ENCODE measurements at places on chromosomes 3 and 15.
A peak's percentile ranks its signal among the peaks of the same experiment; 100 is the strongest.

DNA sequence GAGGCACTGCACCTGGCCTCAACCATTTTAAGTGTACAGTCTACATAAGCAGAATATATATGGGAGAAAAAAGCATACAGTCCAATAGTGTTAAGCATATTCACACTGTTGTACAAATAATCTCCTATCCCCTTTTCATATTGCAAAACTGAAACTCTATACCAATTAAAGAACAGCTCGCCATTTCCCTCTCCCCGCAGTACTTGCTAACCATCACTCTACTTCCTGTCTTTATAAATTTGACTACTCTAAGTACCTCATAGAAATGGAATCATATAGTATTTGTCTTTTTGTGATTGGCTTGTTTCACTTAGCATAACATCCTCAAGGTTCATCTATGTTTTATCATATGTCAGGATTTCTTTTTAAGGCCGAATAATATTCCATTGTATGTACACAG lies 21.6 kb upstream of the TASOR start:
- DNase-seq: no peak

DNA sequence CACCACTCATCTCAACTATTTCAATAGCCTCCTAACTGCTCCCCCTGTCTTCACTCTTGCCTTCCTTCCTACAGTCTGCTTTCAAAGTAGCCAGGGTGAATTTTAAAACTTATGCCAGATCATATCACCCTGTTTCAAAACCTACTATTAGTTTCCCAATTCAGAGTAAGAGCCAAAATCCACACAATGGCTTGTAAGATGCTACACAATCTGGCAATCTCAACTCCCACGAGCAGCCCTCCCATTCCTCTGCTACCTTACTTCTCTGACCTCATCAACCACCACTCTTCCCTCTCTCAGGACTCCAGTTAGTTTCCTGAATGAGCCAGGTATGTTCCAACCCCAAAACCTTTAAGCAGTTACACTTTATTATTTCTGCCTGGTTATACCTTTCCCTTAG lies 62.5 kb downstream of the VPS13C start:
- DNase-seq: no peak

DNA sequence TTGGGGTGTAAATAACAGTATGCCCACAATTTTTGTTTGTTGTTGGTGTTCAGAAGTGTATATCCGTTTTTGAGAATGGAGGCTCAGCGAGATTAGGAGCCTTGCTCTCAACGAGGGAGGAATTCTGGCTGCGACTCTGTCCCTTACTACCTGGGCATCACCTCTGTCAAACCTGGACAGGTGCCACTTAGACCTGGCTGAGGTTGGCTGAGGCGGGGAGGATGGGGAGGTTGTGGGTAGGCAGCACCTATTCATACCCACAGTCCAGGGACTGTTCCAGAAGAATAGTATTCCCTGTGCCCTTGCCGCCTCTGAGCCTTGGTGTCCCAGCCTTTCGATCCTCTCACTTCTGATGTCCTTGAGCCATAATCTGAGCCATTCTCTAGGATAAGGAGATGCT lies 99.9 kb downstream of the LINGO1 start:
- DNase-seq: no peak

- no peak for DNase-seq
Measured at GRCh38 chr3:24503616-24504113, 9.0 kb upstream of the THRB start.

DNA sequence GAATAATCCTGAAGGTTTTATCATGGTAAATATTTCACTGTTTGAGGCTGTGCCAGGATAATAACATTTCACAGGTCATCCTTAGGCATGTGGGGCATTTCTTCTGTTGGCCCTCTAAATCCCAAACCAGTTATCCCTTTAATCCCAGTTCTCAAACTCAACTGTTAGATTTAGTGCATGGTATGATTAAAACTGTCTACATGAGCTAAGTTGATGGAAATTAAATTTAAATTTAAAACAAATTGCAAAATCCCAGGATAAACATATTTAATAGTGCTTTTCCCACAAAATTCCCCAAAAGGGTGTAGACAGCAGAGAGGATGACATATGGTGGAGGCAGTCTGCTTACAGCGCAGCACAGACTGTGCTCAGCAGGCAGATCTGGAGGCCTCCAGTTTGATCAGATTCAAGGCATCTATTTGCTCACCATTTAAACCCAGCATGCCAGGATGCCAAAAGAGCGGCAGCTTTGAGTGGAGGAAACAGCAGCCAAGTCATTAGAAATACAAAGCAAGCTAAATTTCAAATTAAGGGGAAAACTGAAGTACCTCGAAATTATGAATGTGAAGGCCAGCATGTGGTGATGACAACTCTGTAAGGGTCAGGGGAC lies 325.8 kb downstream of the KCNH8 start:
- DNase-seq: no peak

- DNase-seq: no peak
Measured at GRCh38 chr15:91679447-91679846, 174.1 kb upstream of the SLCO3A1 start.

- no peak for DNase-seq
Measured at GRCh38 chr3:190048932-190049441, 71.7 kb downstream of the P3H2 start.

DNA sequence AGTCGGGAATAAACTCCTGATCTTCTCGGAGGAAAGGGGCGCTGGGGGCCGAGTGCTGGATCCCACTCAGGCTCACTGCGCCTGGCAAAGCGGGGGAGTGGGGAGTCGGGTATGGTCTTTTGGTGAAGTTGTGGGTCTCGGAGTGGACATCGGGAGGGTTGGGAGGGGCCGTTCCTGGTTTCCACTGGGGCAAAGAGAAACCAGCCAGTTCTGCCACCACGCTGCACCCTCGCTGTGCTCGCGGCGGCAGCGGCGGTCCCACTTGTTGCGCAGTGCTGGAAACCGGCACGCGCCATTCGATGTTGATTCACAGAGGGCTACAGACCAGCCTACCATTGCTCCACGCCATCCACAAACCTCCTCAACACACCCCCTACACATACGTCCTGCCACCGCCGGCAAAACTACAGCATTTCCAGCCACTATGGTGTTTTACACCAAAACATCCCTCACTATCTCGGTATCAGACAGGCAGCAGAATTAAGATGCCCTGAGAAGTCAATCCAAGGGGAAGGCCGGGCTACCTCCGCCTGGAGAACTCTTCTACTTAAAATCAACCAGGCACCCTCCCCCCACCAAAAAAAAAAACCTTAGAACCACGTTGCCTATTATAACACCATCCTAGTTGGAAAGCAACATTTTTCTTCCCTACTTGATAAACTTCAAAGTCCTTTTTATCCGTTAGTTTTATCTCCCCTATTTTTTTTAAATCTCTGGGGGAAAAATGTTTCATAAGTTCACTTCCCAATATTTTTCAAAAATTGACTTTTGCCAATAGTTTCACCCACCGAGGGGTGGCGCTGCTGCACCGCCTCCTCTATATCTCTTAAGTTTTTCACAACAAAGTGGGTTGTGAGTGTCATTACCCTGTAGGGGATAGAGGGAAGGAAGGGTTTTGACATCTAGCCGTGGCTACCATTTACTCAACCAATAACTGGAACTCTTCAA lies 3.6 kb downstream of the BCL6 start:
- peak; percentile 88 for DNase-seq

DNA sequence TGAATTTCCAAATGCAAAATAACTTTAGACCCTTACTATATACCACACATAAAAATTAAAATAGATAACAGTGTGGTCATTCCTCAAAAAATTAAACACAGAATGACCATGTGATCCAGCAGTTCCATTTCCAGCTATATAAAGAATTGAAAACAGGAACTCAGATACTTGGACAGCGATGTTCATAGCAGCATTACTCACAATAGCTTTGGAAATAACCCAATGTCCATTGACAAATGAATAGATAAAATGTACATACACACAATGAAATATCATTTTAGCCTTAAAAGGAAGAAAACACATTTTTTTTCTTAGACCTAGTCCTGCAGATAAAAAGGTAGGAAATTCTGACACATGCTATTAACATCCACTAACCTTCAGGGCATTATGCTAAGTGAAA lies 26.7 kb downstream of the RAD51 start:
- no peak for DNase-seq

GRCh38 chr3:142175478-142175877 lies 26.1 kb upstream of the TFDP2 start:
- DNase-seq: no peak

DNA sequence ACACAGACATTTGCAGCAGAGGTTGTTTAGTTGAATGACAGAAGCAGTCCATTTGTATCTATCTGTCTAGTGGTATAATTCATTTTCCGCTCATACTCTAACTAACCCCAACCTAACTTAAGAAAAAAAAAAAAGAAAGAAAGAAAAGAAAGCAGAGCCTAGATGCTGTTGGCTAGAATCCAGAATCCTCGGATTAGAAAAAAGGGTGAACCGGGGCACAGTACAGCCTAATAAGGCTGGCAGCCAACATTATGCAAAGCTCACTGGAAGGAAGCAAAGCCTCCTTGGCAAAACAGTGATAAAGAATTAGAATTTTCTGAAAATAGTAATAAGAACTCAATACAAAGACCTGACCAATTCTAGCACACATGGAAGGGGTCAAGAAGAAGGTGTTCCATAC lies 640.8 kb downstream of the TUSC7 start:
- DNase-seq: no peak

- DNase-seq: no peak
Measured at GRCh38 chr3:99396651-99397275, 241.6 kb upstream of the COL8A1 start.

GRCh38 chr3:58077596-58078285 lies 69.5 kb downstream of the FLNB start:
- no peak for DNase-seq

- DNase-seq: no peak
Measured at GRCh38 chr15:58307313-58307961, 124.4 kb upstream of the LIPC start.

DNA sequence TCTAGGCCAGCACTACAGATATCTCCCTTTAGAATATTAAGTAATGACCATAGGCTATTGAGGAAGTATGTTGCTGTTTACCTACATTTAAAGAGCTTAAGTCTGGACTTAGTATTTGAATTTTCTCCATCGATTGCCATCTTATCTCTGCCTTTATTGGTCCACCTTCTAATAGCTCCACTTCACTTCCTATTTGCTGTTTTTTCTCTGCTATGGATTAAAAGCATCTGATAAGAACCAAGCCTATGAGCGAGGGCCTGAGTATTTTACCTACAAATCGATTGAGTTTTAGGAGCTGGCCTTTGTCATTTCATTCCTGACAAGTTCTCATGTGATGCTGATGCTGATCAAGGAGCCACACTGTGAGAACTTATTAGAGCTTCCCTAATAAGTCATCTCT lies 52.6 kb upstream of the AKAP13 start:
- DNase-seq: no peak

- DNase-seq: no peak
Measured at GRCh38 chr15:72474466-72474911, 359 bp downstream of the ARIH1 start.

DNA sequence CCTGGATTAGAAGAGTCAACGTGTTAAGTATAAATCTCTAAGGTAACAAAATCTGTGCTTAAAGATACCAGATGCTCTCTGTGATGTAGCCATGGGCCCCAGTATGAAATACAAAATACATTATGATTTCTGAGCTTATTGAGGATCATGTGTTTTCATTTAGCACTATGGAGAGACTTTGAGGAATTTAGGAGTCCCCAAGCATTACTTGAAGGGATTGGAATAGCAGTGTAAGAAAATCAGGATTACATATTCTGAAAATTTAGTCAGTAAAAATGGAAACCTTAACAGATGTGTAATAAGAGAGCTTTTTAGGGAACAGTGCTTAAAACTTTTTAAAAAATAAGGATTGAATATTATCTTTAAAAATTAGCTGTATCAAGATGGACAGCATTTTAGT lies 35.5 kb downstream of the ECT2 start:
- no peak for DNase-seq
